ENCODE measurements at places on chromosomes 12 and 14. TPM values are rescaled to one million over a fixed set of nuclear protein-coding genes. Genes with fewer than 3 reads are reported as not detected.

Gene ATP5MC2
- total RNA-seq = 168 TPM

- H3K36me3 ChIP-seq = no peaks in the 10 kb centered on the region
- H3K27me3 ChIP-seq = no peaks in the 10 kb centered on the region
- H3K27ac ChIP-seq = no peak overlapping the region
- H3K4me1 ChIP-seq = no peaks in the 10 kb centered on the region
Observed at GRCh38 chr12:131363841-131364495, 346.9 kb upstream of the SFSWAP start.

DNA sequence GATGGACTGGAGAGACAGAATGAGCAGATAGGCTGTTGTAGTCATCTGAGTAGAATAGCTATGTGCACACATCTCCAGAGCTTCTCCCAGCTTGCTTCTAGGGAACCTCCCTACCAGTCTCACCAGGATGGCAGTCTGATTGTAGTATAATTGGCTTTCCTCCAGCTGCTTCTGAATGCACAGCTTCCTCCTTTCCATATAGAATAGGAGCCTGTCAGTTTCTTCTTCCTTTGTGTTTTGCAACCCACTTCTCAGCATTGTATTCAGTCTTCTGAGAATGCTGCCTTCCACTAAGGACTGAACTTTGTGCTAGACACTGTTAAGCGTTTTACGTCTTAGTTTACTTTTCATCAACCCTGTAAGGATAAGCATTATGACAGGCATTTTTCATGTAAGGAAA is 2.2 kb upstream of the CSAD start:
- no peak for DNase-seq
- peak overlapping the region; percentile 87 for H3K4me3 ChIP-seq
- H3K27ac ChIP-seq = no peak overlapping the region
- H3K4me1 ChIP-seq = peaks cover 33% of the 10 kb centered on the region
- peaks cover 34% of the 10 kb centered on the region for H3K36me3 ChIP-seq

Gene IFI27L2
- total RNA-seq = 42.7 TPM

Gene TMEM19
- total RNA-seq = 18.4 TPM
